ENCODE measurements at places on chromosomes 7 and 10. TPM values are rescaled to one million over a fixed set of nuclear protein-coding genes. Genes with fewer than 3 reads are reported as not detected.

DNA sequence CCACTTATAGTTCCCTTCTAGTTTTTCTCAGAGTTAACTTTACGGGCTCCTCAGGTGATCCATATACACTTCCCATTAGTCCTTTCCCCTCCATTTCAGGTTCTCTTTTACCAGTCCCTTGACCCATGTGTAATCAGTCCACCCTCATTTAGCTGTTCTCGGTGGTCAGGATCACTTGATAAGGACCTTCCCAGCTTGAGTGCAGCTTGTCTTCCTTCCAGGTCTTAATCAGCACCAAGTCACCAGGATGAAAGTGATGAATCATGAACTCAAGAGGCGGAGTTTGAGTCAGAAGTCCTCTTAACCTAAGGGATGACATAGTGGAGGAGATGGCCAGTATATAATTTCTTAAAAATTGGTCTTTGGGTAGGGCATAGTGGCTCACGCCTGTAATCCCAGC, 63.1 kb upstream of the CNTNAP2 start:
- no peak for DNase-seq

AKR1C2 gene
- polyA plus RNA-seq = 9.7 TPM

DNA sequence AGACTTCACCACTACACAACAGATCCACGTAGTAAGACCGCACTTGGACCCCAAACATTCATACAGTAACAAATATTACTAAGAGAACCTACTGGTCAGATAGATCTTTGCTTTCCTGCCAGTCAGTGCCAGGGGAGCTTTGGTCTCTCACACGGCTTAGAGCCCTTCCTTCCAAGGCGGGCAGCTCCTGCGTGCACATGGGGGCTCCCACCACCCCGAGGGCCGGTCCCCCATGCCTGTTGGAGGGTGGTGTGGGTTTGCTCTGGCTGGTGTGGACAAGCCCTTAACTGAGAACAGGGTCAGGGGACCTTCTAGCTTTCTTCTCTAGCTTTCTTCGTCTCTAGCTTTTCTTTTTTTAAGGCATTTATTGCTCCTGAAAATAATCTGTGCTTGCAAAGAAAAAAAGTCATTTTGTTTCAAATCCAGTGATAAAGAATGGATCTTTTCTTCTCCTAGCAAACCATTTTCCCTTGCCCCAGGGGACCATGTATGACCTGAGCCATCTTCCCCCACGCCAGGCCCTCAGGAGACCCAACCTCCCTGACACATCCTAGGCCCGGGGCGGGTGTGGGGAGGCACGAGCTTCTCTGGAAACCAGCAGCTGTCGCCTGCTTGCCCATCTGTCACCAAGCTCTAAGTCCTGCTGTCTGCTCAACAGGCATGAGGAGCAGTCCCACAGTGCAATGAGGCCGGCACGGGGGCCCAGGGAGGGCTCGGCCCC, 591.1 kb downstream of the PTPRN2 start:
- no peak for DNase-seq

- DNase-seq = no peak
These were observed 21.4 kb upstream of the HELLS start for GRCh38 chr10:94524146-94524545.

GRCh38 chr7:121038717-121039509, 50.4 kb downstream of the CPED1 start:
- no peak for DNase-seq

DNA sequence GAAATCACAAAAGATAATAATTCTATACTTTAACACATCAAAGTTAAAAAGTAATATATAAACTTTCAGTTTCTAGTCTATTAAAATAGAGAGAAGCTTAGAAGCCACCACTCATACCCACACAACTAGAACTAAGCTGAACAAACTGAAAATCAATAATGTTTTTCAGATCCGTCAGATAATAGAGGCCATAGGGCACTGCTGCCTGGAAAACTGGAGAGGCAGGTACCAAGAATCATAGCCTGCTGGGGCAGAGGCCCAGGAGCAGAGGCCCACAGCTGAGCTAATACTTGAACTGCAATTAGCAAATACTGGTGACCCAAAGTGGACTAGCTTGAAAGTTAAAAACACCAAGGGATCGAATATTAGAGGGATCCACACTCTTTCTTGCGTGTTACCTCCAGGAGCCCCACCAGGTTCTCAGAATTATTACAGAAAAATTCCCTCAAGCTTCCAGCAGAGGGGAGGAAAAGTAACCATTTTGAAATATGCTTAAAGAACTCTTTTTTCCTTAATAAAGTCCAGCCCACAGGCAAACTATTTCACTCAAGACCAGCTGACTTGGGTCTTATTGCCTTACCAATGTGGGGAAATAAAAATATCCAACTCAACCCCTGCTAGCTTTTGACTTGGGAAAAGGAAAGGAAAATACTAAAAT, 774.1 kb upstream of the IGFBP3 start:
- DNase-seq = no peak

DNA sequence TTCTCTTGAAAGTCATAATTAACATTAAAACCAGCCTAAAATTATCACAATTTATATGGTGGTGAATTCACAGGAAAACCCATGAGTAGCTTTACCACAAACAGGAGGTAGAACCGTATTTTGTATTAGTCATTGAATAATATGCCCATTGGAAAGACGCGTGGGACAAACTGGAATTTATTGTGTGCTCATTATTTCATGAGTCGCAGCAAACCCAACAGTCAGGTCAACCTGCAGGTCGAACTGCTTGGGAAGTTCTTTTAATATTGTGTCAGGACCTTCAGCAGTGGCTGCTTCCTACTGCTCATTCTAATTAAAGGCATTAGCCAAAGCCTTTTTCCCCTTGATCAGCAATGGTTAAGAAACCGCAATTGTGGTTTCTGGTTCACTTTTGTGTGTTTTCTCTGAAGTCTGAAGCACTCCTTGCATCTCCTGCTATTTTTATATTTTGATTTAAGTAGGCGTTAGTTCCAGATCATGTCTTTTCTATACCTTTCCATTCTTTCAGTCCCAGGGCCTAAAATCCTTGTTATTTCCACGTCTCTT, 100.1 kb downstream of the RAB11FIP2 start:
- no peak for DNase-seq

- no peak for DNase-seq
These were observed 583.1 kb upstream of the LRRN3 start for GRCh38 chr7:110507832-110508231.

- peak; percentile 76 for DNase-seq
These were observed at the start of gene ZMYND11 for GRCh38 chr10:135132-135600. Gene ZMYND11 (plus strand): TSS chr10:135455. CDS start chr10:180013, 44,558 bp downstream.

- DNase-seq = peak; percentile 81
These were observed 16.7 kb upstream of the CLIP2 start for GRCh38 chr7:74272305-74273038.

DNA sequence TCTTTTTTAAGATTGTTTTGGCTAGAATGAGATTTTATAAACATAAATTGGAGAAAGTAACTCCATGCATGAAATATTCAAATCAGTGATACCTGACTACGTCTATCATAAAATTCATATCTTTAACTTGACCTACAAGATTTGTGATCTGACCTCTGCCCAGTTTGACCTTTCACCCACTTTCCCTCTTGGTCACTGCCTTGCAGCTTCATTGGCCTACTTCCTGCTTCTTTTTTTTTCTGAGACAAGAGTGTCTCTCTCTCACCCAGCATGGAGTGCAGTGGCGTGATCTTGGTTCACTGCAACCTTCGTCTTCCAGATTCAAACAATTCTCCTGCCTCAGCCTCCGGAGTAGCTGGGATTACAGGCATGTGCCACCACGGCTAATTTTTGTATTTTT, 28.5 kb downstream of the TPST1 start:
- DNase-seq = no peak

GRCh38 chr7:28192786-28193585, 12.4 kb upstream of the JAZF1 start:
- no peak for DNase-seq

DNA sequence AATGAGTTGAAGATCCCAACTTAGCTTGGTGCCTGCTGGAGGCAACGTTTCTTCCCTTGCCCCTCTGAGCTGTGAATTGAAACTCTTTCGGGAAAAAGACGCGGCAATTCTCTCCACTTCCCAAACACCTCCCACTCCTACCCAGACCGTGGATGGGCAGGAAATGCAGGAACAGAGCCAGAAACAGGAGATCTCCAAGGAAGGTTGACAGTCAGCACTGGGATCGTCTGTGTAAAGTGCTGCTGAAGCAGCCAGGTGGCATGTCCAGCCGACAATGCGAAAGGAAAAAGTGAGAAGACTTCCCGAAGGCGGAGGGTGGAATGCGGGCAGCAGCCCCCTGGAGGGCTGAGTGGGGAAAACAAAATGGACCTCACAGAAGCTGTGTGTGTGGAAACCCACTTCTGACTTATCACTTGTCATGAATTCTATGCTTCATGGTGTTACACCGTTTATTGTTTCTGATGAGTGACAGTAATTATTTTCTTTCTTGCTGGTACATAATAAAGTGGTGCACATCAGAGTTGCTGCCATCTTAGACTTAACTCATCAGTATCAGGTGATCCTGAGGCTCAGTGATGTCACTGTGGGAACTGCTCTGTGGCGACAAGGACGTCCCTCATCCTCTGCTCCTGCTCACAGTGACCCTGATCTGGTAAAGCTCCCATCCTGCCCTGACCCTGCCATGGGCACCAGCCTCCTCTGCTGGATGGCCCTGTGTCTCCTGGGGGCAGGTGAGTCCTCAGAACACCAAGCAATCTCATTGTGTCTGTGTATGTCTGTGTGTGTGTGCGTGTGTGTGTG, 220.5 kb upstream of the PRSS1 start:
- no peak for DNase-seq

DNA sequence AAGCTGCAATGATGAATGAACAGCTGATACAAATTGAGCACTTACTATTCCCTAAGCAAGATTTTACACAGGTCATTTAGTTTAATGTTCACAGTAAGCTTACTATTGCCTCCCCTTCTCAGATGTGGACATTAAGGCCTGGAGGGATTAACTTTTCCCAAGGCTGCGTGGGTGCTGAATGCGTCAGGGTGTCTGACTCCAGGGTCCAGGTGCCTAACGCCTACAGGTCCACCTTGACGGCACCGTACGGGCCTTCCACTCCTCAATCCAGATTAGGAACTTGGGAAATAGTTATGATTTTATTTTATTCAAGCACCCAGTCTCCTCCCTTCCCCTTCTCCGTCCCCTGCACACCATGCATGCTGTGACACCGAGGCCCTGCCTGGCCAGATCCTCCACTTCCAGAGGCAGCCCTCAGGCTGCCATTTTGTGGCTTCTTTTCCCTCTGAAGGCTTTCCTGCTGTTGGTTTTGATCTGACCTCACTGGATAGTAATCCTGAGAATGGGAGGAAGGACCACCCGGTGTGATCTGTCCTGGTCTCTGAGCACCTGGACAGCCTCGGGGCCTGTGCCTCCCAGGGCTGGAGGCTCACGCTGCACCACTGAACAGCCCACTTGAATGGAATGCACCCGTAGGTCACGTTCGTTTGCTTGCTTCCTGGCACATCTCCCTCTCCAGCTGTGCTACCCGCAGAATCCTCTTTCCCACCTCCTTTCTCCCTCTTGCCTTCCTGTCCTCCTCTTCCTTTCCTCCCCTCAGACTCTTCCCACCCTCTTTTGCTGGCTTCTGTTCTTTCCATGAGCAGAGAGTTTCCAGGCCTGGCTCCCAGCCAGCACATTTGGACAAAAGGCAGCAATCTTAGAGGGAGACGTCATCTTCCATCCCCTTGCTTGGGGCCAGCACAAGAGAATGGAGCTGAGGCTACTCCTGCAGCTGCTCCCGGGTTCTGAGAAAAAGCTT, 14.4 kb downstream of the DENND2A start:
- peak; percentile 81 for DNase-seq

TBXAS1 gene
- 12.8 TPM for polyA plus RNA-seq

- no peak for DNase-seq
These were observed 2.8 kb downstream of the EFCAB10 start for GRCh38 chr7:105578496-105578895.

DNA sequence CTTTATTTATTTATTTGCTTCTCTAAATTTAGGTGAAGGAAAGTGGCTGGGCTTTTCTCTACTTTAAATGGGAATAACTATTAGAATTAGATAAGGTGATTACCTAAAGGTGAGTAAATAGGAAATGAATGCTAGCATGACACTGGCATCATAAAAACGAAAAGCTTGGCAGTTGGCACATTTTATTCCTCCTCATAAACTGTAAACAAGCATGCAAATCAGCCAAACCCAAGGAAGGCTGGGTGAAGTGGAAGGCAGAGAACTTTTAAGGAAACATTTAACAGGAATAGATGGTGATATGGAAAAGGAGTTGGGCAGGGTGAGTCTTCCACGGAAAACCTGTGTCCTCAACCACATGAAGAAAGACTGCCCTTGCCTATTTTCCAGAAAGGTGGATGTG, 669.1 kb downstream of the KCNMA1 start:
- DNase-seq = no peak

DNA sequence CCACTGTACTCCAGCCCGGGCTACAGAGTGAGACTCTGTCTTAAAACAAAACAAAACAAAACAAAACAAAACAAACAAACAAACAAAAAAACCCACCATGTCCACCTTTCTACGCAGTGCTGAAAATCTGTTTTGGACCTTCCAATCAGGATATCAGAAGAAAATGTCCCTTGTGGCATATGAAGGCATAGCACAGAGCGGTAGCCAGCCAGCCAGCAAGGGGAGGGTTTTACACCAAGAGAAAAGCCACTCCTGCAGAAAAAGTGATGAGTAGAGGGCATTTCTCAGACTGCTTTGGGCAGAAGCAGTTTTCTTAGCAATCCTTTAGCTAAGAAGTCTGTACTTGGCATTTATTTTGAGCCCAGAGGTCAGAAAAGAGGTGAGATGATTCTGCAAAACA, 612.2 kb downstream of the TYW1 start:
- DNase-seq = no peak

GRCh38 chr10:122019414-122019975, 30.5 kb downstream of the TACC2 start:
- no peak for DNase-seq

- no peak for DNase-seq
These were observed 64.1 kb downstream of the CTTNBP2 start for GRCh38 chr7:117808910-117809705.

GRCh38 chr10:73887294-73888039, 13.1 kb upstream of the CAMK2G start:
- DNase-seq = peak; percentile 92

TEX47 gene
- not detected for polyA plus RNA-seq

DNA sequence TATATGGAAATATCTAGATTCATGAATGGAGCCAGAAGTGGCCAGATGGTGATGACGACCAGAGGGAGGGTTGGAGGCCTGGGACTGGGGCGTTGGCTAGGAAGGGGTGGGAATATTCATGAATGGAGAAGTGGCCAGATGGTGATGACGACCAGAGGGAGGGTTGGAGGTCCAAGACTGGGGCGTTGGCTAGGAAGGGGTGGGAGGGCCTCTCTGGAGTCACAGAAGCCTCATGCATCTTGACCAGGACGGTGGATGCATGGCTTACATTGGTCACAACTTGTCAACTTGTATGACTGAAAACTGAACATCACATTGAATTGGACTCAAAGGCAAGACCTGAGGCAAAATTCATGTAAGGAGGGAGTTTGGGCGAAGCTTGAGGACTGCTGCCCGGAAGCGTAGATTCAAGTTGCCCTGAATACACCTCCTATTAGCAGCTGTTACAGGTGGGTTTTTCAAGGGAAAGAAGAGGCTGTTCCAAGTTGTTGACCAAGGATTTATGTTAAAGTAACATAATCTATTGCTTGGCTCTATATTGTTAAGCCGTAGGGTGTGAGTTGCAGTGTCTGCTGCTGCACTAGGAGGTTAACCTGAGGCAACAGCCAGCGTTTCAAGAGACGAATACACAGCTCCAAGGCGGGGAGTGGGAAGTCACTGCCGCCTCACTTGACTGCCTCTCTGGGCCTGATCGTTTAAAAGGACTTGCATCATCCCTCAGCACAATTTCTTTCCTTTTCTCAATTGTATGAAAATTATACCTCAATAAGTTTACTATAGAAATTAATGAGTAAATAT, 55.1 kb upstream of the FAM20C start:
- DNase-seq = no peak
